Stimulated activated CD8-positive, alpha-beta memory T cell treated with anti-CD3 and anti-CD28 coated beads, Interleukin-12 subunit alpha, Interleukin-12 subunit beta, amount 100 ng/mL, for 1 hour (primary cell): ENCODE measurements at places on chromosomes 5 and 9.

DNA sequence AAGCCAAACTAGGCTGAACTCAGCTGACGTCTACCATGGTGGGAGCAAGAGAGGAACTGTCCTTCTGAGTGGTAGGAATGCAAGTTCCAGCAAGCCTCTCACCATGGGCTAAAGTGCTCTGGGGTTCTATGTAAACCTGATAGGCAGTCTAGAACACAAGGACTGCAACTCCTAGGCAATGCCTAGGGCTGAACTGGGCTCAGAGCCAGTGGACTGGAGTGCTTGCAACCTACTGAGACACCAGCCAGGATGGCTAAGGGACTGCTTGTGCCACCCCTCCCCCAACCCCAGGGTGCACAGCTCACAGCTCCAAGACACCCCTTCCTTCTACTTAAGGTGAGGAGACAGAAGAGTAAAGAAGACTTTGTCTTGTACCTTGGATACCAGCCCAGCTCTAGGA lies 12.1 kb upstream of the RCL1 start:
- no peak for DNase-seq

- DNase-seq = no peak
These were observed 559.0 kb upstream of the DAP start for GRCh38 chr5:11319836-11320580.

- DNase-seq = no peak
These were observed 30.6 kb downstream of the ANKRD55 start for GRCh38 chr5:56202483-56202882.

DNA sequence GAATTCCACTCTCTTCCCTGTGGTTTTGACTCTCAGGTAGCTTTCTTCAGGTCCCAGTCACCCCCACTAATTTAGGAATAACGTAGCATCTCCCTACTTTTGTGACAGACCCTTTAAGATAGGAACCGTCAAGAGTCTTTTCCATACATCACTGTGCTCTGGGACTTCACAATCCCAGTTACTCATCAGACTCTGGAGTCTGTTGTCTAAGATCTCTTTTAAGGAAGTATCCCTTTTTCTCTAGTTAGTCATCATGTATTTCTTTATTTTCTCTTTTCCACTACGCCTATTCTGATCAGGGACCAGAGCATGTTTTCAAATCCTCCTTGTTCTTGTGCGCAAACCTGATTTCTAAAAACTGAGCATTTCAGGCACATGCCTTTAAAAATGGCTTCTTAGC lies 143.0 kb downstream of the GOLPH3 start:
- DNase-seq = no peak

DNA sequence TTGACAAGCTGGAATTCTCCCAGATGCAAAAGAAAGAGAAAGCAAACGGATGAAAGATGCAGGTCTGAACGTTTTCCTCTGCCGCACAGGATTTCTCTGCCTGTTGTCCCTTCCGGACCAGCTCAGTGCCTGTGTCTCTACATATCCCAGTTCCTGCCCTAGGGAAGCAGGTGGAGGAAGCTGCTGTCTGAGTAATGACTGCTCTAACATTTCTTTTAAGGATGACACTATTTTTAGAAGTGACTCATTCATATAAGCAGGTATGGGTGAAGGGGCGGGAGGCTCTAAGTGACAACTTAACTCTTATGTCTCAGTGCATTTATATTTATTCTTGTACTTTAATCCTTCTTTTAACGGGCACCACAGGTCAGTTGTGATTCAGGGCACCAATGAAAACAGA lies 128.8 kb downstream of the SLC24A2 start:
- DNase-seq = no peak

GRCh38 chr9:130756037-130756436 lies 62.5 kb downstream of the EXOSC2 start:
- DNase-seq = no peak

DNA sequence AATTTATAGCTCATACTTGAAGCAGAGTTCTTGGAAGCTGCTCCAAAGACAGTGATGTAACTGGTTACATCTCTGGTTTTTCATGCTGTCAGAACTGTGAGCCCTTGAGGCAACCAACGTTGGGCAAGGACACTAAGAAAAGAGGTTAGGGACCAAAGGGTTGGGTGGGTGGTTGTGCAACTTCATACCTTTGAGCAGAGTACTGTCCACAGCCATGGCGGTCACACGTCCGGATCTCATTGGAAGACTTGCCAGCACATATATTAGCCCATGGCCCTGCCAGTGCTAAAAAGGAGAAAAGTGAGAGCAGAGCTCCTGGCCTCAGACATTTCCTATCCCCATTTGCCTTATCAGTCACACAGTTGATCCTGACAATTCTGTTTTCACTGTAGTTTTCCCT lies 2.1 kb downstream of the LECT2 start:
- DNase-seq = no peak

DNA sequence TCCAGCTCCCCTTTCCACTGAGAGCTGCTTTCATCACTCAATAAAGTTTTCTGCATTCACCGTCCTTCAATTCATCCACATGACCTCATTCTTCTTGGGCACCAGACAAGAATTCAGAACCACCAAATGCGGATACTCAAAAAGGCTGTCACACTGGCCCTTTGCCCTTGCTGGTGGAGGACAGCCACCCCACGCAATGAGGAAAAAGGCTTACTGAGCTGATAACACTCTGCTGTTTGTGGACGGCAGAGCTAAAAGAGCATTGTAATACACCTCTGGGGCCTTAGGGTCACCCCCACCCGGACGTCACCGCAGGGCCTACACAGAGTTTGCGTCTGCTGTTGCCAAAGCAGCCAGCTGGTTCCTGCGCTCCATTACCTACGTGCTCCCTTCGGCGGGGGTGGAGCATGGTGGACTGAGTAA lies 51.2 kb upstream of the ZNF608 start:
- no peak for DNase-seq
